Astrocyte of the cerebellum (primary cell): ENCODE measurements at places on chromosomes 3 and 15.

GRCh38 chr3:154023148-154023547 lies 98.0 kb upstream of the ARHGEF26 start:
- no peak for DNase-seq

GRCh38 chr3:84547971-84548970 lies 410.5 kb upstream of the CADM2 start:
- peak; percentile 2 for DNase-seq

GRCh38 chr3:105349684-105350387 lies 16.9 kb upstream of the ALCAM start:
- DNase-seq, result no peak

DNA sequence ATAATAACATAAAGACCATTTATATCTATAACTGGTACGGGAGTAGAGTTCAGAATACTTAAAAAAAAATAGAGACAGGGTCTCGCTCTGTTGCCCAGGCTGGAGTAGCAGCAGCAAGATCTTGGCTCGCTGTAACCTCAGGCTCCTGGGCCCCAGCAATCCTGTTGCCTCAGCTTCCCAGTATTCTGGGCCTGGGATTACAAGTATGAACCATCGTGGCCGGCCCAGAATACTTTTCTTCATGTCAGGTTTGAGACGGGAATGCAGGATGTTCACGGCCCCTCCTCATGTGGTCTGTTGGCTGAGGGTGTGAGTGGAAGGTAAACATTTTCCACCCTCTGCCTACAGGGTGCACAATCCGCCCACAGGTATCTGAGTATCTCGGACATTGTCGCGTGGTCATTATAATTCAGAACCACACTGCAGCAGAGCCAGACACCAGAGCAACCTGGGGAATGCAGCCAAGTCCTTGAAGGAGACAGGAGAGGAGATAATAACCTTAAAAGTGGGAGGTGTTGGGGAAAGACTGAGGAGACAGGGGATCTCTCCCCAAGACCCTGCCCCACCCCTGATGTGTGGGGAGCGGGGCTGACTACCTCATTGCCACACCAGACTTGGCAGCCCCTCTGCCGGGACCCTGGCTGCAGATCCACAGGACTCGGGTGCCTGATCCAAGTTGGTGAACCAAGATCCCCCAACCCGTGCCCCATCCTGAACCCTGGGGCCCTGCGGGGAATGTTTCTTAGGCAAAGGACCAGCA lies 106.8 kb downstream of the ADCY5 start:
- no peak for DNase-seq
